ENCODE measurements at places on chromosomes 6 and 20. TPM values are rescaled to one million over a fixed set of nuclear protein-coding genes. Genes with fewer than 3 reads are reported as not detected.

Gene WFDC12
- total RNA-seq = not detected

Gene ARHGAP40
- not detected for total RNA-seq

Gene RAB32
- total RNA-seq = 2.3 TPM

GRCh38 chr6:34157851-34158250 lies 12.0 kb upstream of the GRM4 start:
- DNase-seq = no peak

DNA sequence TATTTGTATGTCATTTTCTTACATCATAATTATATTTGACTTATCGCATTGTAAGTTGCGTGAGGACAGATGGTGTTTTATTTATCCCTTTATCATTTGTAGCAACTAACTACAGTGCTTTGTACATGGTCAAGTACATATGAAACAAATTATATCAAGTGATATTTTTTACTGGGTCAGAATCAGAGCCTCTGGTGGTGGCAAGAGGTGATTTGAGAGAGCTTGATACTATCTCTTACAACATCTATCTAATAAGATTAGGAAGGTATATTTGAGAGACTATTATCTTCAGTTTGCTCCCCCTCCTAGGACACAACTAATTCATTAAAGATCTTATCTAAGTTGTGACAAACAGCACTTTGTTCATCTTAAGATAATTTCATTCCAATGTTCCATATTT lies 47.7 kb downstream of the BCKDHB start:
- DNase-seq = no peak

DNA sequence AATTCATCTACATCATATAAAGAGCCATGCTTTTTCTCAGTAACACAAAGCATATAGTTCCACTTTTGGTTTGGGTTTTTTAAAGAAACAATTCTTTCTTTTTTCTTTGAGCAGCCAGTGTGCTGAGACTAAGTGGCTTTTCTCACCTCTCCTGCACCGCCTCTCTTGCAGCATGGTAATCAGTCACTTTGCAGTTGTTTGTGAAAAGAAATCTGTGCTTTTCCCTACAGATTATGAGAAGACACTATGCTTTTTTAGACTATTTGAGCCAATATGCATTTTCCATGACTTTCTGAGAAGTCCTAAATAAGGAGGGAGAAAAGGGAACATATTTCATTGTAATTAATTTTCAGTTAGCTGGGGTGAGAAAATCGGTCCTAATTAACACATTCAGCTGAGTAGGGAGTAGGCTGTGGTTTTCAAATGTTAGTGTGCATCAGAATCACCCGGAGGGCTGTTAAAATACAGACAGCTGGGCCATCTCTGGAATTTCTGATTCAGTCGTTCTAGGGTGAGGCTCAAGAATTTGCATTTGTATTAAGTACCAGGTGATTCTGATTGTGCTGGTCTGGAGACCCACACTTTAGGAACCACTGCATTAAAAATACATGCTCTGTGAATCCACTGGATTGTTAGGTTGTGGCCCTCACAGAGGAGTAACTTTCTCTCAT lies 155.2 kb downstream of the TINAG start:
- no peak for DNase-seq

GRCh38 chr20:62451970-62452369 lies 23.8 kb downstream of the GATA5 start:
- DNase-seq = no peak

GRCh38 chr6:87251225-87251624 lies 71.2 kb upstream of the SMIM8 start:
- DNase-seq = no peak

DNA sequence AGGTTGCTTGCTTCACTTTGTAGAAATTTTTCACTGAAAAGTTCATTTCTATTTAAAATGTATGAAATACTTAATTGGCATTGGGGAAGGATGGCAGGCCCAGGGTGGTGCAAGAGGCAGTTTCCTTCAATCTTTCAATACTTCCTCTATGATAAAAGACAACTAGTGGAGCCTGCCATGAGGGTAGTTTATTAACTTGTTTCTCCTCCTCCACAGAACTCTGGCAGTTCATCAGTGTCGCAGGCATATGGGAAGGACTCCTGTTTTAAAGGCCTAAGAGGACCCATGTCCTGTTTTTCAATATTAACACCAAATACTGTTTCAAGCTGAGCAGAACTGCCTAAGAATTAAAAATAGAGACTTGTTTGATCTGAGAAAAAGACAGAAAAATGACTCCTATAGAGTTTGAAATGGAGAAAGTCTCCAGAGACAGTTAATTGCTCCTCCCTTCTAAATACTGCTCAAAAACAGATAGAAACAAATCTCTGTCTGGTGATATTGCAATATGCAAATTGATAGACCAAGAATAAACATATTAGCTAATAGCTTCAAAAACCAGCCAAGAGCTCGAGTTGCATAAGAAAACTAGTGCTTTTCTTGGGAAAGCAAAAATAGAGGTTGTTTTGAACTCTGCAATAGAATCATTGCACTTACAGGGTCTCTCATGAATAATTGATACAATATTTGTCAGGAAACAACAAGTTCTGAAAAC lies 665.7 kb upstream of the SLC35B3 start:
- DNase-seq = no peak

GRCh38 chr20:3815703-3816315 lies 4.5 kb upstream of the AP5S1 start:
- DNase-seq = no peak

DNA sequence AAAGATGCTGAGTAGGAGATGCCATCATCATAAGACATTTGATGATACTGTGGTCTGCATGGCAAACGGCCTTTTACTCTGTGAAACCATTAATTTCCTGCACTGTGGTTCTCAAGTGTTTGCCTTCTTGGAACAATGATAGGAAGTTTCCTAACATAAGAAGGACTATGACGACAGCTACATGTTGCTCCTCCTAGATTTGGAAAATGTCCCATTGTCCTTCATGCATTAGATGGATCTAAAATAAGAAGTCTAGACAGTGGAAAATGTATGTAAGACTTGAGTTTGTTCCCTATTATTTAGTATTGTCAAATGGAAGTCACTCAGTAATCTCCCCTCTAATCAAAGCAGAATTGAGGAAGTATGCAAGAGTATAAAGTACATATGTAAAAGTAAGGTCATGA lies 98.5 kb upstream of the TMEM170B start:
- DNase-seq = no peak

GRCh38 chr20:62583424-62583920 lies 58.8 kb upstream of the SLCO4A1 start:
- DNase-seq = no peak

All from natural killer cell treated with Interleukin-12 subunit alpha and Interleukin-12 subunit beta and Interleukin-15 and Interleukin-18, amount 100 ng/mL, for 72 hours (primary cell).